ENCODE measurements at places on chromosomes 16 and 17.

GRCh38 chr17:6461792-6462524, 17.7 kb downstream of the PIMREG start:
- H3K4me3 ChIP-seq: no peak overlapping the region
- H3K27ac ChIP-seq: no peak overlapping the region
- H3K27me3 ChIP-seq: peaks cover 5% of the 10 kb centered on the region
- DNase-seq: peak; percentile 42

- peaks cover 7% of the 10 kb centered on the region for H3K4me1 ChIP-seq
- H3K4me3 ChIP-seq: no peak overlapping the region
- peaks cover 3% of the 10 kb centered on the region for H3K27me3 ChIP-seq
Measured at GRCh38 chr16:85454171-85454872, 158.8 kb upstream of the GSE1 start.

DNA sequence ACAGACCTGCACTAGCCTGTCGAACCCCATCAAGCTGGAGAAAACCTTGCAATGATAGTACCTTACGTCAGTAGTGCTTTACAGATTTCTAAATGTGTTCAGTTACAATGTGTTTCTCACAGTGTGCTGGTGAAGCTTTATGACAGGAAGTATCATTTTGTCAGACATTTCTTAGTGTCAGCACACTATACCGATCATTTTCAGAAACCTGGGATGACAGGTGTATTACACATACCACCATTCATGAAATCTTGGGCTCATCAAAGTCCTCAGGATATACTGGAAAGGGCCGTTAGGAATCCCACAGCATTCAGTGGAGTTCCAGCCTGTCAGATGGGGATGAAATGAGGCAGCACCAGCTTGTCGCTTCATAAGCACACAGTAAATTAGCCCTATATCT, 27.3 kb downstream of the TTC19 start:
- H3K4me3 ChIP-seq: no peak overlapping the region
- H3K4me1 ChIP-seq: peaks cover 32% of the 10 kb centered on the region
- peaks cover 39% of the 10 kb centered on the region for H3K36me3 ChIP-seq
- DNase-seq: no peak

DNA sequence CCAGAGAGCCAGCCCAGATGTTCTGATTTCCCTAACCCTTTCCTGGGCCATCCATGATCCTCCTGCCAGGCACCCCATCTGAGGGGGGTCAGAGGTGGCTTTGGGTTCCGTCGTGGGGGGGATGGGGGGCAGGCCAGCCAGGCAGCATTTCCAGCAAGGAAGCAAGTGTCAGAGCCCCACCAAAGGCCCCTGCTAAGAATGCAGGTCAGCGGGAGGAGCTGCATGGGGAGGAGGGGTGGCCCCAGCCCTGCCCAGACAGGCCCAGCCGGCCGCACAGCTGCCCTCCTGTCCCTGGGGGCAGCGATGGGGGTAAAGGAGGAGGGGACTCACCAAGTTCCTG, 2.3 kb upstream of the SCRN2 start:
- no peak overlapping the region for H3K4me3 ChIP-seq
- H3K4me1 ChIP-seq: peaks cover 27% of the 10 kb centered on the region
- no peak overlapping the region for H3K27ac ChIP-seq
- H3K36me3 ChIP-seq: no peaks in the 10 kb centered on the region
- no peak for DNase-seq

DNA sequence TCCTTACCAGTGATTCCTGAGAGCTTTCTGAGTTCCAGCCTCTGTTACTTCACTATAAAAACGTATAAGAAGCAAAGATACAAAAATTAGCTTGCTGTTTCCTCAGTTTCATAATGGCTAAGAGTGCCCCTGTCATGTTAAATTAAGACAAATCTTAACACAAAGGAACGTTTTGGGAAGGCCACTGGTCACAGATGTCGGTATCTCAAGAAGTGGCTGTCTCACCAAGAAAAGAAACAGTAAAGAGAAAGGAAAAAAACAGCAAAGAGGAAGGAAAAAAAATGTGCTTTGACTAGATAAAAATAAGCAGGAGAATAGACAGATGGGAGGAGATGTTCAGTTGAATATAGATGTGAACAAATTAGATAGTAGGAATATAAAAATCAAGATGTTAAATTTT, 94.8 kb upstream of the AKTIP start:
- H3K4me1 ChIP-seq: no peaks in the 10 kb centered on the region
- H3K4me3 ChIP-seq: no peak overlapping the region
- H3K36me3 ChIP-seq: peaks cover 11% of the 10 kb centered on the region
- DNase-seq: no peak
- no peaks in the 10 kb centered on the region for H3K27me3 ChIP-seq
- H3K27ac ChIP-seq: no peak overlapping the region

GRCh38 chr16:49800876-49801275, 55.0 kb downstream of the ZNF423 start:
- no peak for DNase-seq
- H3K27me3 ChIP-seq: peaks cover 2% of the 10 kb centered on the region
- no peak overlapping the region for H3K27ac ChIP-seq
- peaks cover 8% of the 10 kb centered on the region for H3K4me1 ChIP-seq
- no peak overlapping the region for H3K4me3 ChIP-seq

- no peak for DNase-seq
- no peak overlapping the region for H3K27ac ChIP-seq
- H3K4me3 ChIP-seq: no peak overlapping the region
- no peaks in the 10 kb centered on the region for H3K27me3 ChIP-seq
Measured at GRCh38 chr16:27515874-27516353, 33.8 kb downstream of the GTF3C1 start.

- H3K4me1 ChIP-seq: no peaks in the 10 kb centered on the region
- no peak overlapping the region for H3K27ac ChIP-seq
- H3K36me3 ChIP-seq: no peaks in the 10 kb centered on the region
- no peak for DNase-seq
- no peak overlapping the region for H3K4me3 ChIP-seq
Measured at GRCh38 chr16:78198288-78198687, 98.8 kb downstream of the WWOX start.

GRCh38 chr17:56665864-56666263, 72.4 kb downstream of the NOG start:
- peaks cover 32% of the 10 kb centered on the region for H3K27me3 ChIP-seq
- DNase-seq: no peak
- no peak overlapping the region for H3K27ac ChIP-seq
- no peaks in the 10 kb centered on the region for H3K36me3 ChIP-seq

DNA sequence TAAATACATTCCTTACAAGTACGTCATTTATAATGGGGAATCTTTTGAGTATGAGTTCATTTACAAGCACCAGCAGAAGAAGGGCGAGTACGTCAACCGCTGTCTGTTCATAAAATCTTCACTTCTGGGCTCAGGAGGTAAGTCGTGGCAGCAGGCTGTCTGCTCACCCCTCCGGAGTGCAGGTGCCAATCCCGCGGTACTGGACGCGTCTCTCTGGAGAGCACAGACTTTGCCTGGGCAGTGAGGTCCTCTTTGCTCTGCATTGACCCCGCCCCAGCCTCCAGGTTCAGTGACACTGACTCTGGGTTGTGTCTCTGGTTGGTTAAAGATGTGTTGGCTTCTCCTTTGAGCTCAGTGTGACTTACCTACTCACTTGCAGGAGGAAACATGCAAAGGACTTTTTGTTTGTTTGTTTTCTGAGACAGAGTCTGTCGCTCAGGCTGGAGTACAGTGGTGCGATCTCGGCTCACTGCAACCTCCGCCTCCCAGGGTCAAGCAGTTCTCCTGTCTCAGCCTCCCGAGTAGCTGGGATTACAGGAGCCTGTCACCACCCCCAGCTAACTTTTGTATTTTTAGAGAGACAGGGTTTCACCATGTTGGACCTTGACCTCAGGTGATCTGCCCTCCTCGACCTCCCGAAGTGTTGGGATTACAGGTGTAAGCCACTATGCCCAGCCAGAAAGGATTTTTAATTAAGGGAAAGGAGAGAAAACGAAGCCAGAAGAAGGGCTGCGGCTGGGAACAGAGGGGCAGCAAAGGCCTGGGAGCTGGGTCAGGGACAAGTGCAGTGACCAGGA, 31.2 kb downstream of the RNF213 start:
- no peaks in the 10 kb centered on the region for H3K27me3 ChIP-seq
- H3K36me3 ChIP-seq: peaks cover 45% of the 10 kb centered on the region
- no peak overlapping the region for H3K27ac ChIP-seq
- H3K4me1 ChIP-seq: no peaks in the 10 kb centered on the region
- no peak overlapping the region for H3K4me3 ChIP-seq

GRCh38 chr16:89326721-89327120, 109.2 kb downstream of the ZNF778 start:
- DNase-seq: peak; percentile 77
- peaks cover 2% of the 10 kb centered on the region for H3K36me3 ChIP-seq
- H3K4me1 ChIP-seq: peaks cover 87% of the 10 kb centered on the region
- no peaks in the 10 kb centered on the region for H3K27me3 ChIP-seq
- H3K27ac ChIP-seq: peak overlapping the region; percentile 86
- H3K4me3 ChIP-seq: no peak overlapping the region

DNA sequence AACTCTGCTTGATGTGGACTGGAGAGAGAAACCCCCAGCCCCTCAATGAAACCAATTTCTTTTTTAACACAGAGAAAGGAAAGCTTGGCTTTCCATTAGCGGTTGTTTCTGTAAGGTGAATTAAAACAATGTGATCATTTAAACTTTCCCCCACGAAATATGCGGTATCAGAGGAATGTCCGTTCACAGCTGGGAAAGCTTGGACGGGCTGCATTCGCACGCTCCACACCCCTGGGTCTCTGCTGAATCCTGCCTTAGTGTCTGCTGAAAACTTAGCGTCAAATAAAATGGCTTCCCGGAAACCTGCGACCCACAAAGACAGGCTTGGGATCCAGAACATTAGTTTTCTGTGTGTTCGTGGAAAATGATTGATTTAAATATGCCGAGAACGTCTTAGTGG, 71.7 kb downstream of the C16orf95 start:
- H3K4me3 ChIP-seq: no peak overlapping the region
- no peaks in the 10 kb centered on the region for H3K27me3 ChIP-seq
- peaks cover 36% of the 10 kb centered on the region for H3K4me1 ChIP-seq
- no peak for DNase-seq
- H3K27ac ChIP-seq: peak overlapping the region; percentile 75
- peaks cover 5% of the 10 kb centered on the region for H3K36me3 ChIP-seq

- no peak overlapping the region for H3K27ac ChIP-seq
- peak; percentile 17 for DNase-seq
- no peaks in the 10 kb centered on the region for H3K4me1 ChIP-seq
- no peaks in the 10 kb centered on the region for H3K27me3 ChIP-seq
- H3K36me3 ChIP-seq: peaks cover 3% of the 10 kb centered on the region
Measured at GRCh38 chr16:12575288-12575687, 228.4 kb downstream of the CPPED1 start.

GRCh38 chr16:71927383-71927782, 32.1 kb downstream of the IST1 start:
- H3K27me3 ChIP-seq: no peaks in the 10 kb centered on the region
- H3K27ac ChIP-seq: peak overlapping the region; percentile 87
- H3K4me1 ChIP-seq: peaks cover 49% of the 10 kb centered on the region
- no peak for DNase-seq
- H3K4me3 ChIP-seq: no peak overlapping the region
- peaks cover 39% of the 10 kb centered on the region for H3K36me3 ChIP-seq

- no peak overlapping the region for H3K4me3 ChIP-seq
Measured at GRCh38 chr16:74322301-74322710, 25.7 kb downstream of the PSMD7 start.

GRCh38 chr16:1643521-1643920, 31.4 kb downstream of the CRAMP1 start:
- H3K36me3 ChIP-seq: peaks cover 44% of the 10 kb centered on the region
- H3K4me3 ChIP-seq: no peak overlapping the region
- DNase-seq: no peak
- H3K27ac ChIP-seq: no peak overlapping the region
- peaks cover 21% of the 10 kb centered on the region for H3K4me1 ChIP-seq

DNA sequence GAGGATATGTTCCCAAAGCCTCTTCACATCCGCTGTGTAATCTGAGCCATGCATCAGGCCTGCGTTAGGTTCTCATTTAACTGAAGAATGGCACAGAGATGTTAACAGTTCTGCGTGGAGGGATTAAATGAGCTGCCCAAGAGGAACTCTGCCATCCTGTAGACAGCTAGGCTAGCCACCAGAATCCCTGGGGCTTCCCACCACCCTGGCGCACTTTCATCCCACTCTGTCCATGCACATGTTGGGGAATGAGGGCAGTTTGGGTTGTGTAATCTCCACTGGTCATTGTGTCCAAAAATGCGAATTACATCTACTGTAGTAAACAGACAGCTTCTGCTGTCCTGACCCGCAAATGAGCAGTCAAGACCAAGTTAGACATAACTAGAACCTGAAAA, 1.0 kb upstream of the GLG1 start:
- no peaks in the 10 kb centered on the region for H3K27me3 ChIP-seq
- H3K36me3 ChIP-seq: no peaks in the 10 kb centered on the region
- peak overlapping the region; percentile 99 for H3K4me3 ChIP-seq

GRCh38 chr16:12320298-12320706, 343.8 kb downstream of the SNX29 start:
- H3K27me3 ChIP-seq: no peaks in the 10 kb centered on the region
- H3K4me3 ChIP-seq: no peak overlapping the region
- peaks cover 3% of the 10 kb centered on the region for H3K36me3 ChIP-seq
- no peak overlapping the region for H3K27ac ChIP-seq
- no peak for DNase-seq
